Fibroblast of skin of right quadriceps (primary cell): ENCODE measurements at places on chromosomes 12 and 14.

- DNase-seq, result no peak
These were observed 24.1 kb upstream of the PLEKHG3 start for GRCh38 chr14:64680013-64680713.

- no peak for DNase-seq
These were observed 25.4 kb upstream of the BCL7A start for GRCh38 chr12:121996050-121996944.

GRCh38 chr12:101707131-101707782, 9.8 kb downstream of the CHPT1 start:
- DNase-seq, result no peak

DNA sequence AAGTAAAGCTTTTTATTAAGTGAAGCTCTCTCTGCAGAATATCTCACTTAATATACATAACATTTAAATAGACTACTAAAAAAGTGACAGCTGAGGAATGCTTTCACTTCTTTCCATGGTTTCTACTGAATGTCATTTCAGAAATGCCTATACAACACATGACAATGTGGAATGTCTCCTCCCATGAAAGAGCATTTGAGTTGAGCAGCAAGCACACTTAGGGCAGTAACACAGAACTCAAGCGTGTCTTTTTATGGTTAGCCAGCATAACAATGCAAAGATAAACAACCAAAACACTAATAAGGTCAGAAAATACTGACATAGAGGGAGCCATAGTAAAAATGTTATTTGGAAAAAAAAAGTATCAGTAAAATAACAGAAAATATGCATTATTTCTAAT, 9.4 kb downstream of the PPP1R12A start:
- DNase-seq, result peak; percentile 10

DNA sequence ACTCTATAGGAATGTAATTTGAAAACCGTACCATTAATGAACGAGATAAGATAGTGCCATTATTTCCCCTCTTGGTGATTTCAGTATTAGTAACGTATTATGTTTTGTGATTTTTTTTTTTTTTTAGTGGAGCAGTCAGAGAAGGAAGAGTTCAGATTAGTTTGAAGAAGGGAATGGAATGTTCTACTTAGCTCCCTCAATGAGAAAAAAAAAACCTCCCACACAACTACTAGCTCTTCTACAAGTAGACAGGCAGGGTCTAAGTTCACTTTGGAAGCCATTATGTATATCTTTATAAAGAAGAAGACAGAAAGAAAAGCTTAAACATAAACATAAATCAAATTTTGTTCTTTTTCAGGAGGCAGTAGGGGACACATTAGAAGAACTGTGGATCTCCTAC, 27.3 kb downstream of the PNMA1 start:
- no peak for DNase-seq

GRCh38 chr12:108618079-108618952, 15.4 kb downstream of the SELPLG start:
- peak; percentile 84 for DNase-seq

GRCh38 chr12:51345681-51346080, 798 bp downstream of the CELA1 start:
- peak; percentile 8 for DNase-seq

DNA sequence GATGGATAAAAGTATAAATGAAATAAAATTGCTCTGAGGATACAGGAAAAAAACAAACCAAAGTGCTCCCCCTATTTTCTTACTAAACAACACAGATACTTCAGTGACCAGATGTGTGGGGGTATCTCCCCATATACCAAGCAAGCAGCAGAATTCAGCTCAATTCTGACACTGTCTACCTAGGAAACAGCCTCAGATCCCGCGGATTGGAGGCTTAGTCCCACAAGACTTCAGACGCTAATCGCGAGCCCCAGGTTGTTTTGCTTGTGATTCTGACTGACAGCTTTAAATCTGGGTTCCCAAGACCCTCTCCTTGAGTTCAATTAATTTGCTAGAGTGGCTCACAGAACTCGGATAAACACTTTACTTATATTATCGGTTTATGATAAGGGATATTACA, 17.3 kb downstream of the NFKBIA start:
- no peak for DNase-seq

DNA sequence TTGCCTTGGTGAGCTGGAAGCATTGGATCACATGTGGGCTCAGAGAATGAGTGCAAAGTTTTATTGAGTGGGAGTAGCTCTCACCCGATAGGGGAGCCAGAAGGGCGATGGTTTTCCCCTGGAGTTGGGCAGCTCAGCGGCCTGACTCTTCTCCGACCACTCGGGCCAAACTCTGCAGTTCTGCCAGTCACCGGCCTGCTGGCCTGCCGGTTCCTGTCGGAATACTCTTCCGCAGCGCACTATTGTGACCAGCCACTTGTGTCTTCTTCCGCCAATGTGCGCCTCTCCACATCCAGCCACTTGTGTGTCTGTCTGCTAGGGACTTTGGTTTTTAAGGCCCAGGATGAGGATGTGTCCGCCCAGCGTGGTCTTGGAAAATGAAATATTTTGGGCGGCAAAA, 43.5 kb upstream of the PRKD1 start:
- DNase-seq, result no peak

DNA sequence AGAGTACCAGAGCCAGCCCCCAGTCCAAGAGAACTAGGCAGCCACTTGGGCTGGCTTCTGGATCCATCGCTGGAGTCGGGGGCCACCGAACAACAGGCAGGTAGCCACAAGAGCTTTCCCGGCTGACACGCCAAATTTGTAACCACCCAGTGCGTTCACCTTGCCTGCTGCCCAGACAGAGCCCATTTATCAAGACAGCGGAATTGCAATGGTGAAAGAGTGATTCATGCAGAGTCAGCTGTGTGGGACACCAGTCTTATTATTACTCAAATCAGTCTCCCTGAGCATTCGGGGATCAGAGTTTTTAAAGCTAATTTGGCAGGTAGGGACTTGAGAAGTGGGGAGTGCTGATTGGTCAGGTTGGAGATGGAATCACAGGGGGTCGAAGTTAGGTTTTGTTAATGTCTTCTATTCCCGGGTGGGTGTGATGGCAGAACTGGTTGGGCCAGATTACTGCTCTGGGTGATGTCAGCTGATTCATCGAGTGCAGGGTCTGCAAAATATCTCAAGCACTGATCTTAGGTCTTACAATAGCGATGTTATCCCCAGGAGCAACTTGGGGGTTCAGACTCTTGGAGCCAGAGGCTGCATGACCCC, 64.3 kb downstream of the PDE6H start:
- DNase-seq, result no peak

- DNase-seq, result no peak
These were observed 46.7 kb downstream of the TTC6 start for GRCh38 chr14:37642125-37642524.

GRCh38 chr14:103925316-103925715, 2.9 kb upstream of the TDRD9 start:
- DNase-seq, result no peak

DNA sequence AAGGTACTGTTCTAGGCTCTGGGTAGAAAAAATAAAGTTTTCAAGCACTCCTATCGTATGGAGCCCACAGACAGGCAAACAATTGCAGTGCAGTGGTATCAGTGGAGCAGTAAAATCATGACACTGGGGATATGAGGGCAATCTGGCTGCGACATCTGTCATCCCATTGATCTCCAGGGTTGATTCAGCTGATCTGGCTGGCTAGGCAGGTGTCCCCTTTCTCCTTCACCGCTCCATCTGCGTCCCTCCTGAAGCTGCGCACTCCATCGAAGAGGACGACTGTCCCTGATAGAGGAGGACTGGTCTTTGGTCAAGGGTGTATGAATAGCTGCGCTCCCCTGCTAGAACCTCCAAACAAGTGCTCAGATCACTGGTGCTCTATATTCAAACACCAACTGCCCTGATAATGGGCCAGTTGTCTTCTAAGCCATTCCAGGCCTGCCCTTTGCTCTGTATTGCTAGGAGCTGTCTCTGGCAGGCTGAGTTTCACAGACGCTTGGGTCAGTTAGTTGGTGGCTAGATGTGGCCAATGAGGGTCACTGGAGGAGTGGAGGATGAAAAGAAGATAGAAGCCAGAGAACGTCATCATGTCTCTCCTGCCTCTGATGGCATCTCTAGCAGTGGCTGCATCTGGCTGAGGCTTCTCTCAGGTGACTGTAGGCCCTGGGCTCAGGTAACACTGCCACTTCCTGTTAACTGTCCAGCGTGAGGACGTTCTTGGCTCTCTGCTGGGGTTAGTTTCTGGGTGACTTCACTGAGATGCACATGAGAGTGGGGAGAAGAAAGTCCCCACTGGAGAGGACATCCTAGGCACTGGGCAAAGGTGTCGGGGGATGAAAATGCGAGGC, 205.0 kb upstream of the FOXN3 start:
- no peak for DNase-seq

- DNase-seq, result peak; percentile 79
These were observed 180.1 kb downstream of the DACT1 start for GRCh38 chr14:58817846-58818245.

GRCh38 chr14:73238424-73238852, 1.1 kb downstream of the PAPLN start:
- peak; percentile 87 for DNase-seq

DNA sequence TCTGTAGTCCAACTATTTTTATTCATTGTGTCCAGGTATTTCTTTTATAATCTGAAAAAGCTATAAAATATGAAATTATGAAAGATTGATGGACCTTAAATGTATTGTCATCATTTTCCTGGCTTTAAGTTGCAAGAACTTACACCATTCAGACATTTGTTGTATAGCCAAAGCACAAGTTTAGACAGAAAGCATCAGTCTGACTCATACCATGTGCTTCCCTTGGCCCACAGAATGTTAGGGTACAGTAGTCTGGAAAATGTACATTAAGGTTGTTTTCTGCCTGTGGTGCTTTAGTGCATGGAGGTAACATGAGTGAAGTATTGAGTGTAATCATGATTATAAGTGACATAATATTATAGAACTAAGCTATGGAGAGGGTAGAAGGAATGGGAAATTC, 1002.5 kb downstream of the BCL11B start:
- DNase-seq, result no peak

DNA sequence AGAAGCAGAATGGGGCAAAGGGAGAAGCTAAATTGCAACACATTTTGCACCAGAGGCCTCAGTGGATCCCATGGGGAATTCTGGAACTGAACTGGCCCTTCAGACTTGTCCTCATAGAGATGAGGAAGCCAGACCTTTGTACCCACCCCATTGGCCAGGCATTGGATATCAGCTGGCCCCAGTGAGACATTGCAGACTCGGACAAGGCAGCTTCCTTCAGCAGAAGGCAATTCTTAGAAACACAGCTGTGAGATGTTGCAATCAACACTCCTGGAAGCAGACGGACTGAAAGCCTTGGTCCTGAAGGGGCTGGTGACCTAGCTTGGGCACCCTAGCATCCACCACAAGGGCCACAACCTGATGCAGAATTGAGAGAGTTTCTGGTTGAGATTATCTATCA, 218.1 kb downstream of the MSRB3 start:
- DNase-seq, result no peak

DNA sequence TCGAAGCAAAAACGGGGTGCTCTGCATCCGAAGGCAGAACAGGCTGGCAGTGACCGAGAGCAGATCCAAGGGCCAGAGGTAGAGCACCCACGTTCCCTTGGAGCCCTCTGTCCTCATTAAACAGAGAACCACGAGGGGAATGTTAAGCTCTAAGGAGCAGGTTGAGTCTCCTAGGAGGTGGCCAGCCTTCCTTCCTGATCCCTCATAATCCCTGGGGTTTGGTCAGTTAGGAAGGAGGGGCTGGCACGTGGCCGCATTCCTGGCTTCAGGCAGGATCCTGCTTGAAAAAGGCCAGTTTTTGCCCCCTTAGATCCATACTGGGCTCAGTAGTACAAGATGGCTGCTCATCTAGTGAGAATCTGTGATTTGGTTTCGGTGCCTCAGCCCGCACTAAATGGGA, 57.2 kb downstream of the SLC24A4 start:
- DNase-seq, result no peak

DNA sequence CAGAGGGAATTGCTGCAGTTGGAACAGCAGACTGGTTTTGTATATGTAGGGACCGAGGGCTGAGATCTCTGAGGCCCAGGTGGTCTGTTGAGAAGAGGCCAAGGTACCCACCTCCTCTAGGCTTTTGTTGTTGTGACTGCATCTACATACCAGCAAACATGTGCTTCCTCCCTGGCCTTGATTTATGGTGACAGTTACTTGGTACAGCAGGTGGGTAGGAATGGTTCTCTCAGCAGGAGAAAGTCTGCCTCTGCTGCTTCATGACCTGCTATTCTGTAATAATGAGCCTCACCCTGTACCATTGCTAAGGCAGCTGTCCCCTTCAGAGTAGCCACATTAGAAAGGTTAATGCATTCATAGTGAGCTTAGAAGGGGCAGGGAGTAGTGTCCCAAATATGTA, 196.7 kb upstream of the PELI2 start:
- DNase-seq, result no peak

DNA sequence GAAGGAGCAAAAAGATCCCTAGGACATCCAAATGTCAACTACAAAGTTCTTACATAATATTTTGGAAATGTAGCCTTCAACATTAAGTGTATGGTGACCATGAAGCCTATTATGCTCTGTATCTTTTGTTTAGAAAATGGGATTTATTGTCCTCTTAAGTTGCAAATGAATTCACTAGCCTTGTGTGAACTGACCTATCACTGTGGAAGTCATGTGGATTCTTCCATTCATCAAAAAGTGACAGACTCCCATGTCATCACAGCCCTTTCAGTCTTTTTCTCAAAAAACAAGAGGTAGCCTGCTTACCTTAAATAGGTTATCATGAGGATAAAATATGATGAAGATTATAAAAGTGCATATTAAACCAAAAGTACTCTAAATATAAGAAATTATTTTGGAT, 179.9 kb downstream of the GRIP1 start:
- no peak for DNase-seq

- no peak for DNase-seq
These were observed 51.8 kb downstream of the ZFYVE21 start for GRCh38 chr14:103767336-103767894.

DNA sequence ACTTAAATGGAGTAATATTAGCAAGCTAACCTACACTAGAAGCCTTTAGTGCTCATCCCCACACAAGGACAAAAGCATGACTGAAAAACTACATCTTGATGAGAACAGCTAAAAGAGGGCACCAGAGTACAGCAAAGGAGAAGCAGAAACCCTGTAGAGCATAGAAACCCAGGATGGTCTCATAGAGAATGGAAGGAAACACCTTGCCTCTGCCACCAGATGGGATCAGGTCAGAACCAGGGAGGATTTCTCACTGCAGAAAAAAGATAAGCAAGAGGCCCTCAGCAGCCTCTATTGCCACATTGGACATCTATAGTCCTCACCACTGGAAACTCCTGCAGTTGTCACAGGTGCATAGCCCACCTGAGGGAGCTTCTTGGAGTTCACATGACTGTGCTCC, 13.6 kb upstream of the ZNF705A start:
- no peak for DNase-seq

DNA sequence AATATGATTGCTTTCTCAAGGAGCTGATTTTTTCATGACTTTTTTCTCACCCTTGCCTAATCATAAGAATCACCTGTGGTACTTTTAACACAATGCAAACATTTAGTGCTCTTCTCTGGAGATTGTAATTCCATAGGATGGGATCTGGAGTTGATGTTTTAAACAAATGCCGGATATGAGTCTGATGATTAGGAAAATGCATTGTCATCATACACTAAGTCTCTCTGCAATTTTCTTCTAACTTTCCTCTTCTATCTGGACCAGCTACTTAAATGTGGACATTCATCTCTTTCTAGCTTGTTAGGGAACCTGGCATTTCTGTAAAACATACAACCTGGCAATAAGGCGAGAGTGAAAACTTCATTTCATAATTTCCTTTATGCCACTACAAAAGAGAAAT, 23.5 kb downstream of the PMCH start:
- no peak for DNase-seq

- no peak for DNase-seq
These were observed 28.0 kb downstream of the DAO start for GRCh38 chr12:108907839-108908351.

- DNase-seq, result no peak
These were observed 140.6 kb downstream of the EPS8 start for GRCh38 chr12:15648558-15648957.

- DNase-seq, result peak; percentile 62
These were observed 8.9 kb downstream of the IKZF4 start for GRCh38 chr12:56029666-56030293.
